ENCODE measurements at places on chromosomes 6 and 20. TPM values are rescaled to one million over a fixed set of nuclear protein-coding genes. Genes with fewer than 3 reads are reported as not detected.

The NTSR1 gene
- total RNA-seq = 6.2 TPM

The VPS52 gene
- total RNA-seq = 47.8 TPM

The PI16 gene
- total RNA-seq = not detected

The TBP gene
- total RNA-seq = 20.7 TPM

The C6orf15 gene
- not detected for total RNA-seq

The ZFP57 gene
- not detected for total RNA-seq

The DEF6 gene
- total RNA-seq = 17.8 TPM

The DEFB124 gene
- total RNA-seq = not detected

The TAP2 gene
- 43.3 TPM for total RNA-seq

The MYMX gene
- not detected for total RNA-seq

The PNPLA1 gene
- not detected for total RNA-seq

The HLA-DOA gene
- not detected for total RNA-seq

The PTCHD4 gene
- 8.4 TPM for total RNA-seq

The NNAT gene
- total RNA-seq = not detected

The COQ3 gene
- total RNA-seq = 7.7 TPM

The BMP2 gene
- 6.7 TPM for total RNA-seq

The TP53TG5 gene
- total RNA-seq = not detected

The STMND1 gene
- total RNA-seq = not detected

The CGA gene
- not detected for total RNA-seq

The SYCP2L gene
- not detected for total RNA-seq

The DLGAP4 gene
- total RNA-seq = 80.3 TPM
